ENCODE measurements at places on chromosomes 3 and 15.

GRCh38 chr3:171803044-171803443 lies 7.2 kb downstream of the PLD1 start:
- DNase-seq, result no peak

- no peak for DNase-seq
Observed at GRCh38 chr3:52259035-52259434, 13.5 kb downstream of the PPM1M start.

- DNase-seq, result peak; percentile 37
Observed at GRCh38 chr3:128878556-128879124, 780 bp upstream of the ACAD9 start.

- peak; percentile 91 for DNase-seq
Observed at GRCh38 chr15:85318048-85318731, 62.2 kb upstream of the AKAP13 start.

GRCh38 chr3:153911116-153911515 lies 210.1 kb upstream of the ARHGEF26 start:
- no peak for DNase-seq

- DNase-seq, result no peak
Observed at GRCh38 chr3:181555681-181556080, 156.0 kb upstream of the SOX2 start.

GRCh38 chr3:16768956-16769355 lies 115.8 kb upstream of the PLCL2 start:
- peak; percentile 42 for DNase-seq

GRCh38 chr3:179622023-179622422 lies 17.4 kb downstream of the NDUFB5 start:
- no peak for DNase-seq

Measured in NCI-H226 (cell line).